ENCODE measurements at places on chromosomes 1 and 21.

GRCh38 chr1:67764633-67765032 is 68.6 kb downstream of the GNG12 start:
- DNase-seq: no peak

DNA sequence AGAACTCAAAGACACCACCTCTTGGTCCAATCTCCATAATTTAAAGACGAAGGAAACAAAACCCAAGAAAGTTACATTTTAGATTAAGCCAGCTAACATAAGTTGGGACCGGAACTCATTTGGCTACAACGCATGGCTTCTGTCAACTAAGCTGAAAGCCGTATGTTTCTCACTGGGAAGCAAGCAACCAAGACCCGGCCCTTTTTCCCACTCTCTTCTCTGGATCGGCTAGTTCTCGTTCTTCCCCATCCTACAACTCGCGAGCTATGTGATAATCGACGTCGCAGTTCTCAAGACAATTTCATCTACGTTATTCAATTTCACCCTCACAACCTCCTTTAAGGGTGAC is 601 bp downstream of the CCT8 start:
- DNase-seq: no peak

DNA sequence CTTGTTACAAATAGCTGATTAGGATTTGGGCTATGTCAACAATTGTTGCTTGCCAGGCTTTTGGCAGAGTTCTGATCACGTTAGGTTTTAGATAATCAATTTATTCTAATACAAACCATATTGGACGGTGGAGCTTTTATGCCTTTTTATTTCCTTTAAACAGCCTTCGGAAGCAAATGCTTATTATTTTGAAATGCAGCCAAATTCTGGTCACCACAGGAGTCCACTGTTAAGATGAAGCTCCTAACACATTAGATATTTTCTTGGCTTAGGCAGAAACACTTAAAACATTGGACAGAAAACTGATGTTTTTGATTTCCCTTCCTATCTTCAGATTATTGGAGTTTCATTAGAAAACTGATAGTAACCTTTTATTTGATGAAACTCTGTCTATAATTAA is 82.9 kb downstream of the CENPF start:
- DNase-seq: no peak

DNA sequence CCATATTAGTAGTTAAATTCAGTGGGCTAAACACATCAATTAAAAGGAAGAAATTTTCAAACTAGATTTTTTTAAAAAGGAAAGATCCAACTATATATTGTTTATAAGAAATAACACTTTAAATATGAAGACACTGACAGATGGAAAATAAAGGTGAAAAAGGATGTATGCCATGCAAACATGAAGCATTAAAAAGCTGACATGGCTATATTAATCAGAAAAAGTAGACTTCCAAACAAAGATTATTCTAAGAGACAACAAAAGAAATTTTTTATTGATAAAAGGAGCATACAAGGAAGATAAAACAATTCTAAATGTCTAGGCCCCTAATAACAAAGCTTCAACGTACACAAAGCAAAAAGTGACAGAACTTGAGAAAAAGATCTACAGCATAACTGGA is 92.2 kb downstream of the ATF6 start:
- DNase-seq: no peak

DNA sequence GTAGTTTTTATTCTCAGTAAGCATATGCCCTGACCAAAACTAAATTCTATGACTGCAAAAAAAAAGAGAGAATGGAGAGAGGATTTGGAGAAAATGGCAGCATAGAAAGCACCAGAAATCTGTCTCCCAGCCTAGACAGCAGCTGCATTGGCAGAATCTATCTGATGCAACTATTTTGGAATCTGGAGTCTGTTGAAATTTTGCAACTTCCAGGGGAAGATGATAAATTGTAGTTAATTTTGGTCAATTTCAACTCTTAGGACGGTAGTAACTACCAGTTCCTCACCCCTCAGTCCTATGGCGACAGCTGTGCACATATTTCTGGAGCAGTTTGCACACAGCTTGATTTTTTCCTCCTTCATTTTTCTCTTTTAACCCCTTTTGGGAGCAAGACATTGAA is 10.9 kb downstream of the EXO5 start:
- DNase-seq: no peak

DNA sequence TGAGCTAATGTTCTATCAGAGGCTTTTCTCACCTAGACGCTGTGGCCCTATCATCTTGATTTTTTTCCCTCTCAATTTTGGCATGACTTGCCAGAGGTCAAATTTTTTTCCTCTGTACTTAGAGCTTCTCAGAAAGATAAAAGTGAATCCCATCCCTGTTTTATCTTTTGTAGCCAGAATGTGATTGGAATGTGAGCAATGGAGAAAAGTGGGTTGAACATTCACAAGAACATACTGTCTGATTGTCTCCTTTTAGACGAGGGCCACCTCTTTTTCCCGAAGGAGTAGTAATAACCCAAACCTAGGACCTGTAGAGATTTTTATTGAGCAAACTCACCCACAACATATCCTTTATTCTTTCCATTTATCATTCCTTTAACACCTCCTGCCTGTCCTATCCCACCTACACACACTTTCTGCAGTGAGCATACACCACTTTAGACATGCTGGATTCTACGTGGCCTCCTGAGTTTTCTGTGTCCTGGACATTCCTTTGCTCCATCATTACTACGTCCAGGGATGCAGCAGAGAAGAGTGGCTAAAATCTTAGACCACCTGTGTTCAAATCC is 15.9 kb downstream of the S100A10 start:
- DNase-seq: no peak

Measured in memory B cell (primary cell).